Omental fat pad (tissue), 4 donors: ENCODE measurements at places on chromosomes 1 and 21.

- DNase-seq: no peak
Observed at GRCh38 chr1:23576338-23577055, 17.2 kb upstream of the ID3 start.

GRCh38 chr1:170030212-170030611 is 44.3 kb downstream of the KIFAP3 start:
- no peak for DNase-seq

DNA sequence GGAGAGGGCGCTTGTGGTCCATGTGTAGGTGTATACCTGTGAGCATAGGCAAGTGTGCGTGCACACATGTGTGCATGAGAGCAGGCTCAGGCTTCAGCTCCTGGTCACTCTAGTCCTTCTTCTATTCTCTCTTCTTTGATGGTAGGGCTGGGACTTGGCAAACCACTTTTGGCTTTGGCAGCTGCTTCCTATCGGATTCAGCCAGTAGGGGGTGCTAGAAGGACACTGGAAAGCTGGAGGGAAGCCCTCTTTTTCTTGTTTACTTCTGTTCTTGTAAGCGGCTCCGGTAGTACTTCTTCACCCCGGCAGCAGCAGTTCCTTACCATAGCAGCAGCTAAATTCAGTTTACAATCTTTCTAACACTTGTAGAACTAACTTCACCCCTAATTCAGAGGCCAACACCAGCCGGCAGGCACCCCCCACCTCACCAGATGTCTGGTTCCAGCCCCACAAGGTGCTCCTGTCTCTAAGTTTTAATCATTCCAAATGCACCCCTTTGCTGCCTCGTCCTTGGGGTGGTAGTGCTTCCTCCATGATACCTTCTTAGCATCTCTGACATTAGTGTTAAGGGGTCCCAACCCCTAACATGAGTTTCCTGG is 25.1 kb downstream of the NENF start:
- DNase-seq: no peak

DNA sequence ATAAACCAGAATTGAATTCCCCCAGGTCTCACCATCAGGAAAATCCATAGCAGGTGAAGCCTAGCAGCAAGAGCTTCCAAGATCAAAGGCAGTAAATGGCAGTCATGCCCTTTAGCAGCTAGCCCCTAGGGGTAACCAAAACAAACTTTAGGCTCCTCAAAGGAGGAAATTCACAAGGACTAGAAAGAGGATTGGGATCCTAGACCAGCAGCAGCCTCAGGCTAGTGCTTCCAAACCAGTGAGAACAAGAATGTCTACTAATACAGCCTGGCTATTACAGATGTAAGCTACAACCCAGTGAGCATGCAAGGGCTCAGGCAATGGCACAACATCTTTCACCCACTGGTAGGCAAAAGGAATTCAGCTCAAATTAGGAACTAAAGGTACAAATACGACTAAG is 11.1 kb upstream of the RIMKLA start:
- DNase-seq: no peak

- DNase-seq: no peak
Observed at GRCh38 chr1:70542856-70543255, 131.8 kb downstream of the CTH start.

- no peak for DNase-seq
Observed at GRCh38 chr1:30682396-30683275, 40.7 kb downstream of the MATN1 start.

- DNase-seq: no peak
Observed at GRCh38 chr1:55490547-55490946, 275.4 kb upstream of the USP24 start.

GRCh38 chr1:153475282-153475681 is 14.8 kb upstream of the S100A7 start:
- no peak for DNase-seq

GRCh38 chr1:73839922-73840321 is 358.1 kb downstream of the LRRIQ3 start:
- no peak for DNase-seq
